ENCODE measurements at places on chromosomes 13 and 19.

GRCh38 chr13:79246578-79246949 lies 159.5 kb downstream of the RBM26 start:
- no peak for DNase-seq

DNA sequence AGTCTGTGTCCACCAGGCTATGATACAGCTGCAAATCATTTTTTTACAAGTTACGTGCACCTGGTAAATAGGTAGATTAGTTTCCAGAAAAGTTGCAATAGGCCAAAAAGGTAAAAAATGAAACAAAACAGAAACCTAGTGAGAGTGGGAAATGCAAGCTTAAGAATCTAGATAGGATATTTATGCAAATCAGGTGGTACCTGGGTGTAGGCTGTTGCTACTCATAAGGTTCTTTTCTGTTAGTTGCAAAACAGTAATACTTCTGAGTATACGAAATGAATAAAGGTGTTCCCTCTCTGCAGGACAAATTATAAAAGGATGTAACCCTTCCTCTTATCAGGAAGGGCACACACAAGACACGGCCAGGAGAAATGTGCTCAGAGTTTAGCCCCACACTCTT lies 97.9 kb downstream of the UGGT2 start:
- DNase-seq = no peak

- DNase-seq = no peak
Observed at GRCh38 chr13:31595563-31595962, 143.8 kb upstream of the RXFP2 start.

- DNase-seq = no peak
Observed at GRCh38 chr13:31887286-31887685, 144.3 kb upstream of the FRY start.

DNA sequence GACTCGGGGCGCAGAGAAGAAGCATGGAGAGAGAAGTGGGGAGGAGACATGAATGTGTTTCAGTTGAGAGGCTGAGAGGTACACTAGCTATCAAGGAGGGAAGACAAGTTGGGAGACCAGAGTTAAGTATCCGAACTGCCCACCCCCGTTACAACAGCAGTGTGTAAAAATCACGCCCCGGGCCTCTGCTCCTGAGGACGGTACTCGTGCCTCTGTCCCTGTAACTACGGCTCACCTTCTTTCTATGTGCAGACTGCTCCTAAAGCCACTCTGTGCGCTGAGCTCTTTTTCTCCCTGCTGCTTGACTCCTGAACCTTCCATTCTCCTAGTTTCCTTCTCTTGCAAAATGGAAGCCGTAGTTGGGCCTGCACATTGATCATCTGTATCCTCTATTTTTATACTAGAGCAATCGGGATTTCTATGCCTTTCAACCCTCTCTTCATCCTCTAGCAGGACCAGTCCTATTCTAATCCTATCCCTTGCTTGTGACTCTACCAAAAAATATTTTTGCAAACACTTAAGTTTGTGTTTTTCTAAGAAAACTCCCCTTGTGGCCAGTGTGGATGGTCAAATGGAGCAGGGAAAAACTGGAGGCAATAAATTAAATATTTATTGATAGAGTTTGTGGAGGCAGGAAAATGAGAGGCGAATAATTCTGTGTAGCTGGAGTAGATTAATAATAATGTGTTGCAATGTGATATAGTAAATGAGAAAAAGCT lies 569 bp downstream of the POLR1D start:
- no peak for DNase-seq

- DNase-seq = no peak
Observed at GRCh38 chr19:22735911-22736645, 47.9 kb downstream of the ZNF99 start.

GRCh38 chr13:65843314-65843731 lies 1386.8 kb downstream of the PCDH9 start:
- DNase-seq = no peak

DNA sequence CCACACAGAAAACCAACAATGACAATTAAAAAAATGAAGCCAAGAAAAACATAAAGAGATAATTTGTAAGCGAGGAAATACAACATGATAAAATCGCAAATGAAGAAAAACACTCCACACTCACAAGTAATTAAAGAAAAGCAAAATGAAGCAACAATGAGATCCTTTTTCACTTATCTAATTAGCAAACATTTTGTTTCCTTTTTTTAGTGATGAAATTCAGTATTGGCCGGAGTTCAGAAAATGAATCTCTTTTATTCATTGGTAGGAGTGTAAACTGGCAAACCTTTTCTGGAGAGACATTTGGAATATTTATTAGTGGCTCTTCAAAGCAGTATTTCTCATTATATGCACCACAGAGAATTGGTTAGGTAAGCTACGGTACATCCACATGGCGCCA lies 70.6 kb upstream of the POMP start:
- no peak for DNase-seq

GRCh38 chr19:48511800-48512503 lies at the start of gene LMTK3:
Gene LMTK3, minus strand, starts transcription at chr19:48511835. Its CDS starts 259 bp downstream, at chr19:48511576.
- no peak for DNase-seq

Measured in hematopoietic multipotent progenitor cell treated with erythropoietin and hydrocortisone succinate and interleukin-3 and kit ligand, for 17 days (in vitro differentiated cells).